ENCODE measurements at places on chromosomes 11 and 22. TPM values are rescaled to one million over a fixed set of nuclear protein-coding genes. Genes with fewer than 3 reads are reported as not detected.

The SPTBN2 gene
- total RNA-seq = 48.3 TPM

The LRFN4 gene
- total RNA-seq = 12.8 TPM

The ANO5 gene
- total RNA-seq = 0.44 TPM

The C11orf42 gene
- not detected for total RNA-seq

The ABTB2 gene
- total RNA-seq = 0.49 TPM
